ENCODE measurements at places on chromosomes 2 and 18. TPM values are rescaled to one million over a fixed set of nuclear protein-coding genes. Genes with fewer than 3 reads are reported as not detected.

CKAP2L gene
- 46.1 TPM for total RNA-seq

HRH4 gene
- 0.43 TPM for total RNA-seq

MTLN gene
- 75.9 TPM for total RNA-seq

ACADL gene
- total RNA-seq = not detected

LRRC30 gene
- total RNA-seq = not detected

TTN gene
- total RNA-seq = 1.2 TPM

DNA sequence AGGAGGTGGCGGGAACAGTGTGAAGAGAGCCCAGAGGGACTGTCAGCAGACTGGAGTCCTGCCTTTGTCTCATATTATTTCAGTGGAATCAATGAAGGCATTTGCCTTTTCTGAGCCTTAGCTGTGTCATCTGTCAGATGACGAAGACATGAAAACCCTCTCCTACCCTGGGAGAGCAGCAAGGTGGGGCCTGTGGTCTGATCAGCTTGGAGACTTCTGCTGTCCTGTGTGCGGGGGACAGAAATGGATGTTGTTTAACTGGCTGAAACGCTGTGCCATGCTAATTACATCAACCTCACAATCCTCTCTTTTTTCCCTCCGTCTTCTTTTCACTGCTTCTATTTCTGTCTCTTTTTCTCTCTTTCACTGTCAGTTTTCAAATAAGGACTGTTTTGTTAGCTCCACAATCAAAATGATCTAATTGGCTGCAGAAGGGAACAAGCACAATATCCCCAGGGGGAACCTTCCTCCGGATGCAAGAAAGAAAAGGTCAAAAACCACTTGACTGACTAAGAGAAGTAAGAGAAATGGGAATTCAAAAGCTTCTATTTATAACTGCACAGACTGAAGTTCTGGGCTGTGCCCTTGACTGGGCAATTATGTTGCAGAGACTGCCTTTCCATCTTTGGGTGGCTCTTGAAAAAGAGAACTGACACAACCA is 340.1 kb downstream of the CLIP4 start:
- peaks cover 20% of the 10 kb centered on the region for H3K27me3 ChIP-seq
- H3K4me3 ChIP-seq = no peak overlapping the region
- H3K27ac ChIP-seq = no peak overlapping the region
- DNase-seq = no peak
- H3K36me3 ChIP-seq = no peaks in the 10 kb centered on the region

DNA sequence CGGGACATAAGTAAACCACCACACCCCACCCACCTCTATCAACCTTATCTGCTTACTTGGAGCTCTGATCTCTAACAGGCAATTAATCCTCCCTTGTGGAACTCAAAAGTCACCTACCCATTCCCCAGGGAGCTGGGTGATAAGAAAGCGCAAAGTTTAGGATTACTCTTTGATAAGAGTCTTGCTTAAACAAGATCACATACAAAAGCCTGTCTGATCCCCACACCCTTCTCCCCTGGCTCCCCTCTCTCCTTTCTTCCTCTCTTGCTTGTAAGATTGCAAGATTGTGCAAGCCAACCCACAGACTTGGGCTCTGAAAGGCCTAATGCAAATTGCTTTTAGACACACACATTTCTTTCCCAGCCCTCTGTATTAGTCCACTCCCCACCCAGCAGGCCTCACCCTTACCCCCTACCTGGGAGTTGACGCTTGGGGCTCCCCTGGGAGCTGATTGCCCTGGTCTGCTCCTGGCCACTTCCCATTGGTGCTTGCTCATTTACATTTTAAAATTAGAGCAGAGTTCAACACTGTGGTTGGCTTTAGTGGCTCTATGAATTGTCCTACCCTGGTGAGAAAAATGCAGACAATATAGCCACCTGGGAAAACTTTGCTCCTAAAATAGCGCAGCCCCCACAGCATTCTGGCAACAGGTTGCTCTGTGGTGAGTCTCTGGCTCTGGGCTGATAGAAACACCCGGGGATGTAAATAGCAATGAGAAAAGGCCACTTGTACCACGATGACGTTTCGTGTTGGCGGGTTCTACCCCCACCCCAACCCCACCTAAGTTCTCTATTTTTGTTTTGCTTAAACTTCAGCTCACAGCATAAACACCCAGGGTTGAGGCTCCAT is 92.8 kb upstream of the MSH2 start:
- peaks cover 7% of the 10 kb centered on the region for H3K27me3 ChIP-seq
- no peak for DNase-seq
- H3K27ac ChIP-seq = no peak overlapping the region
- no peak overlapping the region for H3K4me3 ChIP-seq
- H3K36me3 ChIP-seq = no peaks in the 10 kb centered on the region

DNA sequence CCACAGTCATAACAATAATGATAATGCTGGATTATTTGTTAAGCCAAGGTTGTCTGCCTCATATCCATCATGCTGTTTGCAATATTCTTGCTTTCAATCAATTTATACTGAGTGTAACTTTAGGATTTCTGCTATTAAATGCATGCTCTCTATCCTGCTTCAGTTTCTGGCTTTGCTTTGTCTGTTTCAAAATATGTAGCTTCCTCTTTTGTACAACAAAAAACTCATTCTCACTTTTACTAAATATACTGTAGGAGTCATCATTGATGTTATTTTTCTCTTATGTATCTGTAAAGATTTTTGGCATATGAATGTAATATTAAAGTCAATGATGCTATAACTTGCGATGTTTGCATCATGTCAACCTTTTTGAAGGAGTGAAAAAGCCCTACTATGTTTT is 149.3 kb downstream of the GPD2 start:
- no peak overlapping the region for H3K4me3 ChIP-seq
- H3K36me3 ChIP-seq = peaks cover 4% of the 10 kb centered on the region
- no peaks in the 10 kb centered on the region for H3K27me3 ChIP-seq
- H3K4me1 ChIP-seq = peaks cover 9% of the 10 kb centered on the region
- no peak overlapping the region for H3K27ac ChIP-seq

DNA sequence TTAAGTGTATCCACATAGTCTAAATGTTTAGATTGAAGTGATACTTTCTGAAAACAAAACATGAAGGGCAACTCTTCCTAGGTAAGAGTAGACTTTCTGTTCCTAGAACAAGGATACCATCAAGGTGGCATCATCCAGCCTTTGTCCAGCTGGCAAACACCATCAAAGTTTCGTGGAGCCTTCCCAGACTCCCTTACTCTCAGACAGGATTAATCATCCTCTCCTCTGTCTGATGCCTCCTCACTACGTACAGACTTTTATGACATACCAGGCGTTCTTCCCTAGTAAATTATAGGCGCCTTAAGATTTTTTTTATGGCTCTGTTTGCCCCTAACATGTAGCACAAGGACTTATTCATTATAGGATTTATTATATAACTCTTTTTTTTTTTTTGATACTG is 29.4 kb upstream of the ASNSD1 start:
- no peaks in the 10 kb centered on the region for H3K4me1 ChIP-seq
- no peak for DNase-seq
- no peak overlapping the region for H3K4me3 ChIP-seq
- no peaks in the 10 kb centered on the region for H3K36me3 ChIP-seq
- no peaks in the 10 kb centered on the region for H3K27me3 ChIP-seq
- no peak overlapping the region for H3K27ac ChIP-seq

DNA sequence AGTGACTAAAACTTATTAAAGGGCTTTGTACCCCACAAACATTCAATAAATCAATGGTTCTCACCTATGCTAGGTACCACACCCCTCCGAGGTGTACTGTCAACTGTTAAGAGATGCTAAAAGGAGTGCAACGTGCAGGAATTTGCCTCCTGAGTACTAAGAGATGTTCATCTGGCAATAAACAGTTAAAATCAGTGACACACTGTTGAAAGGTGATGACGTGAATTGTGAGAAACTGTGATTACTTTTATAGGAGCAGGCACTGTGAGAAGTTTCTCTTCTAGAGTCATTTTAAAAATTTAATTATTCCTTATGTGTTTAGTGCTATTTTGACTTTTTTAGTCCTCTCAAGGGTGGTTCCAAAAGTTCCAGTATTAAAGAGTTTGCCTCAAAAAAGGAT is 61.0 kb downstream of the PDE1A start:
- no peaks in the 10 kb centered on the region for H3K36me3 ChIP-seq
- H3K4me3 ChIP-seq = no peak overlapping the region
- H3K27ac ChIP-seq = no peak overlapping the region

GRCh38 chr2:47562548-47562947 is 159.6 kb downstream of the MSH2 start:
- H3K27ac ChIP-seq = no peak overlapping the region
- H3K36me3 ChIP-seq = no peaks in the 10 kb centered on the region
- no peak for DNase-seq
- H3K4me1 ChIP-seq = no peaks in the 10 kb centered on the region
- peaks cover 13% of the 10 kb centered on the region for H3K27me3 ChIP-seq
- no peak overlapping the region for H3K4me3 ChIP-seq

DNA sequence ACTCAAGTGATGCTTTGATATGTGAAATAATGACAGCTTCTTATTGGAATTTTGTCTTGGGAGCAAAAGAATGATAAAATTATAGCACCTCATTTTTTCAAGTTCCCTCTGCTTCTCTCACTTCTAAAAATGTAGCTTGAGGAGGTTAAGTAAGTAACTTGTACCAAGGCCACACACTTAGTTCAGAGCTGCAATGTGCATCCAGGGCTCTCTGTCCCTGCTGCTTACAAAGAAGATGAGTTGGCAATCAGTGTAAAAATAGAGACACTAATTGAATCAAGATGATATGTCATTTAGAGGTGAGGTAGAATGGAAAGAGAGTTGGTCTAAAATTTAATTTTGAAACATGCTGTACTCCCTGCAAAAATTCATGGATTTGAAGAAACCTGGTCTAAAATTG is 312.0 kb upstream of the TNP1 start:
- DNase-seq = no peak
- H3K27me3 ChIP-seq = peaks cover 5% of the 10 kb centered on the region
- H3K27ac ChIP-seq = no peak overlapping the region
- H3K36me3 ChIP-seq = no peaks in the 10 kb centered on the region

GRCh38 chr18:9989481-9989880 is 75.7 kb downstream of the VAPA start:
- no peak for DNase-seq
- peaks cover 23% of the 10 kb centered on the region for H3K27me3 ChIP-seq
- H3K27ac ChIP-seq = no peak overlapping the region
- no peaks in the 10 kb centered on the region for H3K36me3 ChIP-seq
- H3K4me1 ChIP-seq = no peaks in the 10 kb centered on the region

DNA sequence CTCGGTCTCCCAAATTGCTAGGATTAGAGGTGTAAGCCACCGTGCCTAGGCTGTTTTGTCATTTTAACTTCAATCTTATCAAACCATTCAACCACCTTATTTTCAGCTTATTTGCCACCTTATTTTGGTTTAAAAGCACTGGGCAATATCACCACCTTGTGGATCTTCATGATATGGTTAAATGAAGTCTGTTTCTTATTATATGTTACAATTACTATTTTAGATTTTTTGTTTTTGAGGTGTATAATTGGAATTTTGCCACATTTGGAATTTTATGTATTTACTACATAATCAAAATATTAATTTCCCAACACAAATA is 43.8 kb upstream of the SCN9A start:
- no peaks in the 10 kb centered on the region for H3K36me3 ChIP-seq
- H3K4me3 ChIP-seq = no peak overlapping the region
- no peaks in the 10 kb centered on the region for H3K4me1 ChIP-seq
- no peak for DNase-seq

GRCh38 chr2:98050070-98050469 is 36.9 kb upstream of the VWA3B start:
- no peak for DNase-seq
- H3K27me3 ChIP-seq = peaks cover 7% of the 10 kb centered on the region
- no peak overlapping the region for H3K4me3 ChIP-seq
- H3K36me3 ChIP-seq = no peaks in the 10 kb centered on the region
- H3K4me1 ChIP-seq = no peaks in the 10 kb centered on the region

Measured in activated CD4-positive, alpha-beta memory T cell treated with anti-CD3 and anti-CD28 coated beads for 36 hours (primary cell).